ENCODE measurements at places on chromosomes 2 and 18.

DNA sequence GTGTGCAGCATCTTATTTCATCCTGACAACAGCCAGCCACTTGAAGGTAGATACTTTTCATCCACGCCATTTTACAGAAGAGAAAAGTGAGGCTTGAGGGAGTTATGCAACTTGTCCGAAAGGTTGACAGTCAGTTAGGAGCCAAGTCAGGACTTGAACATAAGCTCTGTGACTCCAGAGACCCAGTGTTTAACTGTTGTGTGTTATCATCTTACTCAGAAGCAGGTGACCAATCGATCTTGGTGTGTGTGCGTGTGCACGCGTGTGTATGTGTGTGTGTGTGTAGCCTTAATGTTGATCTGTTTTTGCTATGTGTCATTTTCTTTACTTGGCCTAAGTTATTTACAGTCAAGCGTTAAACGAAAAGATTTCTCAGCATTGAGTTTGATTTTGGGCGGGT lies 22.0 kb downstream of the DRC1 start:
- no peak for DNase-seq

GRCh38 chr2:201779901-201780673 lies 646 bp downstream of the ALS2 start:
- DNase-seq, result peak; percentile 48

DNA sequence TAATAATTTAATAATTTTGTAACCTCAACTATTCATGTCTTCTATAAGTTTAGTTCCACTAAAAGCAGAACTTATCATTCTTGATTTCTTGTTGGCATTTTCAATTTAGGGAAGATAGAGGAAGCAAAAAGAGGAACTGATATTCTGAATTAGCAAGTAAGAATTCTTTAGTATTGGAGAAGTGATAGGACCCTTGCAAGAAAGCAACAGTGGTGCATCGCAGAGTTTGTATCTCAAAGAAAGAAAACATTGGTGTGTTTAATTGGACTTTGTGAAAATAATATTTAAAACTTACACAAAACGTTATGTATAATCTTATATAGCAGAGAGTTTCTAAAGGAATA lies 36.5 kb upstream of the TNFRSF11A start:
- DNase-seq, result no peak

DNA sequence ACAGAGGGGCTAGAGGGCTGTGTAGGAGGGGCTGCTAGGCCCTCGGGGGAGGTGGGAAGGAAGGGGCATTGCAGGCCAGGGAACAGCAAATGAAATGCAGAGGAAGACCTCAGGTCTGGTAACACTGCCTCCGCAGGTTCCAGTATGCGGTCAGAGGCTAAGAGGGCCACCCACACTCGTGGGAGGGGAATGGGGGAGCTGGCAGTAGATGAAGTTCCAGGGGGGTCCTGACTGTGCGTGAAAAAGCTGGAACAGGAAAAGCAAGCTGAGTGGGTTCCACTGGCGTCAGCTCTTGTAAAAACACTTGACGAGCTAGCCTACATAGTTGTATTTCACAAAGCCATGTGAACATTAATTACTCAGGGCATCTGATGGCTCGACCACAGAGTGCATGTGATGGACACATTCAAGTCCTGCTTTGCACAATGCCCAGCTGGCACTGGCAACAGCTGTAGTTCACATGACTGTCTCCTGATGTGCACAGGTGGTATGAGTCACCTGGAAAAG lies 29.0 kb upstream of the PTPN4 start:
- peak; percentile 35 for DNase-seq

GRCh38 chr2:10301941-10302478 lies 694 bp upstream of the HPCAL1 start:
- DNase-seq, result no peak

DNA sequence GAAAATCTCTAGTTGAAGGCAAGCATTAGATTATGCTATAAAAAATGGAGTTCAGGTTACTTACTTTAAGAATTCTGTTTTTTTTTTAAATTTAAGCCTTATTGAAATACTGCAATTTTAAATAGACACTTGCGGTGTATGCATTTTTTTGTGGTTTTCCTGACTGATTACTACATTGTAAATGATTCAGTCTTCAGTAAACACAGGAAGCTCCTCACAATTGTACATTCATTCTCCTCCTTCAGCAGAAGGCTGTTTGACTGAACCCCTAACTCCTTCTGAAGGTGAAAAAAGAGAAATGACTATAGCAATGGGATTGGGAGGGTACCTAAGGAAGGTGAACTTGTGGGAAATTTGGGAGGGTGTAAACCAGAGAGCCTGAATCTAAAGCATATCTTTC lies 136.1 kb downstream of the GCA start:
- DNase-seq, result no peak

- no peak for DNase-seq
Measured at GRCh38 chr2:36427790-36428243, 72.2 kb downstream of the CRIM1 start.

- DNase-seq, result peak; percentile 45
Measured at GRCh38 chr2:101696272-101697123, 1.0 kb upstream of the MAP4K4 start.

- DNase-seq, result no peak
Measured at GRCh38 chr18:59719544-59720181, 22.4 kb upstream of the CCBE1 start.

DNA sequence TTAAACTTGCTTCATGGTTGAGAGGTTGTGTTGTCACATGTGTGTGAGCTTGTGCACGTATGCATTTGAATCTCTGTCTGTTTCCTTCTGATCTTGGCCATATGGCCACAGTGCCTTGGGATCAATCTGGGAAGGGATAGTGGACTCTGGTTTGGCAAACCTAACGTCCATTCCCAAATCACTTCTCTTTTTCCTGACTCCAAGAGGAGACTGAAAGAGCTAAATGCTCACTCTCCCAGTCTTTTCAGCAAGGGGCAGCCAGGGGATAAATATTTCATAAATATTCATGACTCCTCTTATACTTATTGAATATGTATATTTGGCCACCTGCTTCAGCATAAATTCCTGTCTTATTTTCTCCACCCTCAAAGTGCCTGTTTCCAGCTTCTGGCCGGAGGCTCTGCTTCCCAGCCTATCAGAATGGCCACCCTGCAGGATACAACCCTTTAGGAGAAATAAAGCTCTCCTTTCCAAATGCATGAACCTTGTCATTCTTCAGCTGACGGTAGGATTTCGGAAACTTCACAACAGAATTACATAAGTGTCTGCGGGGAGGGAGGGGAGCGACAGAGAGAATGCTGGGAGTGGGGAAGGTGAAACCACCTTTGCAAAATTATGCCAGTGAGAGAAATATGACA lies 112.2 kb upstream of the COPS8 start:
- no peak for DNase-seq

- DNase-seq, result peak; percentile 85
Measured at GRCh38 chr2:69781321-69782248, 39.7 kb downstream of the ANXA4 start.

- DNase-seq, result no peak
Measured at GRCh38 chr2:106111882-106112571, 82.1 kb downstream of the UXS1 start.

DNA sequence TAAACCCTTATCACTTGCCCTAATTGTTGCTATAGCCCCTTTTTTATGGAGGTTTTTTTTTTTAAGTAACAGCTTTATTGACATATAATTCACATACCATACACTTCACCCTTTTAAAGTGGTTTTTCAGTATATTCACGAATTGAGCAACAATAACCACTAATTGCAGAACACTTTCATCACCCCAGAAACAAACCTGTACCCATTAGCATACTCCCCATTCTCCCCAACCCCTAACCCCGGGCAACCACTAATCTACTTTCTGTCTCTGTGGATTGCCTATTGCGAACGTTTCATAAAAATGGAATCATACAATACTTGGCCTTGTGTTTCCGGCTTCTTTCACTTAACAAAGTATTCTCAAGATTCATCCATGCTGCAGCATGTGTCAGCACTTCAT lies 213.6 kb downstream of the ATAD2B start:
- no peak for DNase-seq

- no peak for DNase-seq
Measured at GRCh38 chr18:3279201-3280185, 17.6 kb downstream of the MYL12B start.

- peak; percentile 16 for DNase-seq
Measured at GRCh38 chr2:70450641-70451250, 102.9 kb downstream of the TGFA start.

- DNase-seq, result peak; percentile 18
Measured at GRCh38 chr2:169452080-169452479, 27.2 kb upstream of the BBS5 start.

DNA sequence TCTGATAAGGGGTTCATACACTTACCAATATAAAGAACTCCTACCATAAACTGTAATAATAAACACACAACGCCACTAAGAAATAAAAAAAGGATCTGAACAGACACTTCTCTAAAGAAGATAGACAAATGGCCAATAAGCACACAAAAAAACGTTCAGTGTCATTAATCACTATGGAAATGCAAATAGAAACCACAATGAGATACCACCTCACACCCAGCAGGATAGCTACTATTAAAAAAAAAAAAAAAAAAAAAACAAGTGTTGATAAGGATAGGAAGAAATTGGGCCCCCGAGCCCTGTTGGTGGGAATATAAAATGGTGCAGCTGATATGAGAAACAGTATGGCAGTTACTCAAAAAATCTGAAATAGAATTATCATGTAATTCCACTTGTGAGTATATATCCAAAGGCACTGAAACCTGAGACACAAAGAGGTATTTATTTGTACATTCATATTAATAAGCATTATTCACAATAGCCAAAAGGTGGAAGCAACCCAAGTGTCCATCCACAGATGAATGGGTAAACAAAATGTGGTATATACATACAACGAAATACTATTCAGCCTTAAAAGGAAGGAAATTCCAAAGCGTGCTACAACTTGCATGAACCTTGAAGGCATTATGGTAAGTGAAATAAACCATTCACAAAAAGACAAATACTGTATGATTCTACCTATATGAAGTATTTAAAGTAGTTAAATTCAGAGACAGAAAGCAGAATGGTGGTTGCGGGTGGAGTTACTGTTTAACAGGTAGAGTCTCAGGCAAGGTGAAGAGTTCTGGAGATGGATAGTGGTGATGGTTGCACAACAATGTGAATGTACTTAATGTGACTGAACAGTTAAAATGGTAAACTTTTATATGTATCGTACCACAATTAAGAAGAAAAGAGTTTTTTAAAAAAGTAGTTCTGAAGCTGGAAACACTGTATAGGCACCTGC lies 17.9 kb downstream of the REV1 start:
- no peak for DNase-seq

DNA sequence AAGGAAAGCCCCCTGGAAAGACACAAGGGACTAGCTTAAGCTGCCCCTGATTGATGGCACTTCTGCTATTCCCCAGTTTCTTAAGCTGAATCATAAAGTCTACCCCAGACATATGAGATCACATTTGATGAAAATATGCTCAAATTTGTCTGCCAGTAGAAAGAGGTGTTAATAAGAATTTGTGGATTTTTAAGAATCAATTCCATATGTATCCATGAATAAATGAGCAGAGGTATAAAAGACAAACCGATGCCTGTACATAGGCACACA lies 119.9 kb downstream of the CCBE1 start:
- no peak for DNase-seq

DNA sequence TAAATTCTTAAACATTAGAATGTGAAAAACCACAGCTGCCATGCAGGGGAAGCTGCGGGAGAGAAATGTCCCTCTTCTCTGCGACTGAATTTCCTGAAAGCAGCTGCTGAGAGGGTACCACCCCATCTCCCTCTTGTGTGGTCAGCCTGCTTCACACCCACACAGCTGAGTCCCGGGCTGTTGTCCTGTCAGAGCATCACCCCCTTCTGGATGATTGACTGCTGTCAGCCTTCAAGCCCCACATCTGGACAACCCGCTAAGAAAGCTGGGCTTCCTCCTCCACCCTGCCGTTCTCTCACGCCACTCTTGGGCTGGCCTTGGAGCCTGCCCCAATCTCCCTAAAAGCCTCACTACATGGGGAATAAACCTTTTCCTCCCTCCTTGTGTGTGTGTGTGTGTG lies 26.0 kb downstream of the SH3YL1 start:
- no peak for DNase-seq

DNA sequence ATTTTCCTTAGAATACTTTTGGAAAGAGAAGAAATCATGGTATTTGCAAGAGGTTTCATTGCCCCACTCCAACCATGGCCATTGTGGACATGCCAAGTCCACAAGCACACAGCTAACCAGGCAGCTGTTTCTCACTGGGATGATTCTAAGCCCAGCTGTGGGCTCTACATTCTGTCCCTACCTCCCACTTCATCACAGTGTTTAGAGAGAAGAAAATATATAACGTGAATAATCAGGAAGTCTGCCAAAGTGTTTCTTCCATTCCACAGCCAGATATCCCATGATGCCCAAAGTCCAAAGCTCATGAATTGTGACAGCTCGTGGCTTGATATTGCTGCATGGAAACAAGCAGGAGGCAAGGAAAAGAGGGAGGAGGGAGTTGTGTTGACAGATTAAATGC lies 433.7 kb upstream of the GYPC start:
- DNase-seq, result no peak

GRCh38 chr18:33820517-33821371 lies 242.7 kb downstream of the ASXL3 start:
- DNase-seq, result no peak

GRCh38 chr18:22827216-22827615 lies 105.9 kb upstream of the RBBP8 start:
- DNase-seq, result no peak

DNA sequence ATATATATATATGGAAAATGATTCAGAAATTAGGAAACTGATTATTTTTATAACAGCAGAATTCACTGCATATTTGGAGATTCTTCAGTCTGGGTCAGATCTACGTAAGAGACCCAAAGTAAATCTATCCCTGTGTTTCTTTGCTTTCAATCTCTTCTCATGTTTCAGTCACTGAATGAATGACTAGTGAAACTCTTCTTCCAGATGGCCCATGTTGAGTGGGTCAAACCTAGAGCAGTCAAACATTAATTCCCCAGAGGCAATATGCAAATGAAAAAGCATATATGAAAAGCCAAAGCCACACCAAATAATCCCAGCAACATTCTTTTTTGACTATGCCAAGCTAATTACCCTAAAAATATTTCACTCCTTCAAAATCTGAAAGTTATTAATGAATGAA lies 317.3 kb downstream of the RBM43 start:
- no peak for DNase-seq

DNA sequence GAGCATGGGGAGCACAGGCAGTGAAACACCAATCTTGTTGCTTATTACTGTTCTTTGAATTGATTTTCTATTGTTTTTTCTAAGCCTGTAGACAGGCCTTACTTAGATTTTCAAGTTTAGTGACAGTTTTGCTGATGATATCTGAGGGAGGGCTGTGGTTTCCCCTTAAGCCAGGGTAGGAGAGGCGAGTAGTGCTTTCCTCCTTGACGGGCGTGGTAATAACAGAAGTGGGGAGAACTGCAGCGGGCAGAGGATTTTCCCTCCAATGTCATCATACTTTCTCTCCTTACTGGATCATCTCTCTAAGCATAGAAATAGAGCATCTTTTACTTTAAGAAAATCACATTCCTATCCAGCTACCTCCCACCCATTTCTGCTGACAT lies 314.4 kb downstream of the ALK start:
- DNase-seq, result no peak

GRCh38 chr2:43424262-43425207 lies 171.3 kb downstream of the THADA start:
- DNase-seq, result no peak

- DNase-seq, result no peak
Measured at GRCh38 chr2:70362661-70363060, 60.8 kb upstream of the FAM136A start.

GRCh38 chr2:15620857-15621471 lies 29.3 kb downstream of the DDX1 start:
- DNase-seq, result no peak

GRCh38 chr2:26653207-26654060 lies 12.3 kb upstream of the CIB4 start:
- peak; percentile 45 for DNase-seq

GRCh38 chr18:44098551-44099098 lies 582.1 kb upstream of the SETBP1 start:
- DNase-seq, result no peak

GRCh38 chr2:158460632-158461297 lies 4.0 kb downstream of the PKP4 start:
- no peak for DNase-seq
